ENCODE measurements at places on chromosomes 7 and 10.

DNA sequence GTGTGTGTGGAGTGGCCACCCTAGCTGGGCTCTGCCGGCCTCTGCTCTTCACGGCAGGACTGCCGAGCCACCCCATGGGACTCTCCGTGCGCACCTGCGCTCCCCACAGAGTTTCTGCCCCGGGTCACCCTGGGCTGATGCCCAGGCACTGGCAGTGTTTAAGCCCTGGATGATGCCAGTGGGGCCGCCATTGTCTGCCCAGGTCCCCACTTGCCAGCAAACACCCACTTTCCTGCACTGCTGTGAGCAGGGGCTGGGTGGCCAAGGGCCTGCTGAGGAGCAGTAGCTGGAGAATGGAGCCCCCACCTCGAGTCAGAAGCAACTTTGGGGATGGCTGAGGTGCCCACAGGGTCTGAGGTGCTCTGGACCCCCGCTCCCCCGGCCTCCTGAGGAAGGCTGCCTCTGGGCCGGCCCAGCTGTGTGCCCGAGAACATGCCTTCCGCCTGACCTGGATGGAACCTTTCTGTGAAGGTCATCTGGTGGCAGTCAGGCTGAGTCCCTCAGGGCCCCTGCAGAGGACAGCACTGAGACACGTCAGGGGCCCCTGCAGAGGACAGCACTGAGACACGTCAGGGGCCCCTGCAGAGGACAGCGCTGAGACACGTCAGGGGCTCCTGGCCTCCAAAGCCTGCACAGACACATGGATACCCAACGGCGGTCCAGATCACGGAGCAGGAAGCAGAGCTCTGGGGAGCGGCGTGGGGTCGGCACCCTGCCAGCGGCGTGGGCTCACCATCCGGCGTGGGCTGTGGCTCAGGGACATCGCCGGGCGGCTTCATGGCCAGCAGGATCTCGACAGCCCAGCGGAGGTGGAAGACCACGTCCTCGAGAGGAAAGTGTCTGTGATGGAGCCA lies 62.0 kb downstream of the CFAP46 start:
- no peak for DNase-seq

- no peak for DNase-seq
Measured at GRCh38 chr7:48052748-48053147, 17.4 kb downstream of the C7orf57 start.

DNA sequence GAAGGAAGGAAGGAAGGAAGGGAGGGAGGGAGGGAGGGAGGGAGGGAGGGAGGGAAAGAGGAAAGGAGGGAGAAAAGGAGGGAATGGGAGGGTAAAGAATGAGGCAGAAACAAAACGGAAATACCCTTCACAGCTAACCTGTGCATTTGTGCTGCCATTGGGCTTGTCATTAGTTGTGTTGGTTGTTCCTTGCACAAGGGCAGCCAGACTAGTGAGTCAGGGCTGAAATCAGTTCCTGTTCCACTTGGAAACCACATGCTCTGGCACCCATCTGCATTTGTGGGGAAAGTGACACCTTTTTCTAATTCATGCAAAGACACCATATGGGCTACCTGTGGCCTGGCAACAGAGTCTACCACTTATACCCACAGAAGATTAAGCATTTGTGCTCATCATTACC lies 1004.0 kb upstream of the C7orf33 start:
- no peak for DNase-seq

DNA sequence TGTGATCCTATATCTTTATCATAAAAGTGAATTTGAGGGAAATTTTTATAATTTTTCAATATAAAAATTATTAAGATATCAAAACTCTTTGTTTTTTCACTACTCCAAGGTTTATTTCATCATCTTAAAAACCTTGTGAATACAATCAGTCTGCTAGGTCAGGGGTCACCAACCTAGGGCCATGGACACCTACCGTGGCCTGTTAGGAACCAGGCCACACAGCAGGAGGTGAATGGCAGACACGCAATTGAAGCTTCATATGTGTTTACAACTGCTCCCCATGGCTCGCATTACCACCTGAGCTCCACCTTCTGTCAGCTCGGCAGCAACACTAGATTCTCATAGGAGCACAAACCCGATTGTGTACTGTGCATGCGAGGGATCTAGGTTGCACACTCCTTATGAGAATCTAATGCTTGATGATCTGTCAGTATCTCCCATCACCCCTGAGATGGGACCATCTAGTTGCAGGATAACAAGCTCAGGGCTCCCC lies 271.2 kb upstream of the C7orf33 start:
- no peak for DNase-seq

- no peak for DNase-seq
Measured at GRCh38 chr7:108419961-108420908, 36.0 kb downstream of the NRCAM start.

DNA sequence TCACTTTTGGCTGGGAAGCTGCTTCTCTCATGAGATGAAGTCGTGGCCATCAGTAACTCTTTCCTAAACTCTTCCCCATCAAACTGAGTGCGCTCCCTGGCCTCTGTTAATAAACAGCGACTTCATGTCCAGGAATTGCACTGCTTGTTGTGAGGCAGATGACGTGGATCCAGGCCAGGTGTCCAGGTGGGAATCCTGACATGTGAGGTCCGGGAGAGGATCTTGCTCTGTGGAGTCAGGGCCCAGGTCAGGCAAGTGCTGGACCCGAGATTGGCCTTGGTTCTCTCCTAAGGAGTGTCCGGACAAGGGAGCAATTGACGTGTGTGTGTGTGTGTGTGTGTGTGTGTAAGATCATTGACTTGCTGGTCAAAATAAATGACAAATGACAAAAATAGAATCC lies 362.7 kb downstream of the GLRX3 start:
- no peak for DNase-seq

- no peak for DNase-seq
Measured at GRCh38 chr7:18200855-18201254, 173.2 kb upstream of the PRPS1L1 start.

GRCh38 chr7:134954197-134955082 lies 31.9 kb upstream of the AGBL3 start:
- no peak for DNase-seq

DNA sequence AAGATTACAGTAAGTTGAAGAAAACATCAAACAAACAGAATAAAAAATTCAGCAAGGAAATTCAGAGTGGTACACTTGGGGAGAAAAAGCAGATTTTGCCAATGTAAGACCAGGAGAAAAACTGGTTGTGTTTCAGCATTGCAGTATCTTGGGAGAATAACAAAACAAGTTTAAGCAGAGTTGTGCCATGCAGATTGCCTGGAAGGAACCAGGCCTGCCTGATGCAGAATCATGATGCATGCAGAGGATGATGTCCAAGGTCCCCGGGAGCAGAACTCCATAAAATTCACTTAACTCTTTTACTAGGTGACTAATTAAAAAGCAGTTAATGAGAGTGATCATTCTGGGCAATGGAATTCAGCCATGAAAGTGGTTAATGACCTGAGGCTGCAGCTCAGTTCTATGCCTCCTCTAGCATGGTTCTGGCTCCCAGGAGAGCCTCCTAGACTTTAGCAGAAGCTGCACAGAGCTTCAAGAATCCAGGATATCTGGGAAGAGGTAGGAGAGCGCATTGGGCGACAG lies 379.7 kb upstream of the C7orf33 start:
- DNase-seq = no peak

- no peak for DNase-seq
Measured at GRCh38 chr7:42689626-42690025, 222.2 kb downstream of the C7orf25 start.

DNA sequence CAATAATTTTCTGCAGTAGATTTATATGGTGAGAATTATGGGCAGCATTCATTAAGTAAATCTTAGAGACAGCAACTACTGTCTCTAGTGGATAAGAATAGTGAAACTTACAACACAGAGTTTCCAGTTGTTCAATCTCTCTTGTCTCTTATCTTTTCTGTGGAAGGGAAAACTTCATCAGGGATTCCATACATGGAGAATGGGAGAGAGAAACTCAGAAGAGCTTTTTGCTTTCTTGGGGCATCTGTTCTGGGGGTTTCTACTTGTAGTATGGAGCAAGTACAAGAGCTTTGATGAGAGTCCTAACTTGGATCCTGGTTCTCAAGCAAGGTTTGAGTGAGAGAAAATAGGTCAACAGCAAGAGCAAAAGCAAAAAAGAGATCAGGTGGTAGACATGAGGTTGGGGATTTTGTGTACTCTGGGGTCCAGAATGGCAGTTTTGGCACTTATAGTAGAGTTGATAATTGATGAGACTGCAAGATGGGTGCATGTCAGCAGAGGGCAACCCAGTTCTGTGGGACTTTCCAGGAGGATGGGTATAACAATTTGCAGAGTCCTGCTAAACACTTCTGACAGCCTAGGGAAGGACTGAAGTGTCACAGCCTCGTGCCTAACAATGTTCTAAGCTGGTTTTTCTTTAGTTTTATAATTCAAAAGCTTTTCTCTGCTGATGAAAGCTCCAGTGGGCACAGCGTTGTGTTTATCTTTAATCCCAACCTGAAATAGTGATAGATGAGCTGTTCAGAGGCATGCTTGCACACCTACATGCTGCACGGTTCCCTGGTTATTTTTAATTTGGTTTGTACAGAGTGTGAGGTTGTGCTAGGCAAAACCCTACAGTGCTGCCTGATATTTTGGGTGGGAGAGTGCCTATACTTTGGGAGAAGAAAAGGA lies 32.0 kb upstream of the STRIP2 start:
- DNase-seq = no peak

GRCh38 chr10:31578951-31579350 lies 259.9 kb downstream of the ZEB1 start:
- no peak for DNase-seq

GRCh38 chr10:92450896-92451295 lies 123.0 kb downstream of the IDE start:
- DNase-seq = no peak

- peak; percentile 49 for DNase-seq
Measured at GRCh38 chr10:113709221-113709838, 29.6 kb downstream of the CASP7 start.

GRCh38 chr10:86163522-86164173 lies 202.9 kb downstream of the GRID1 start:
- DNase-seq = no peak

DNA sequence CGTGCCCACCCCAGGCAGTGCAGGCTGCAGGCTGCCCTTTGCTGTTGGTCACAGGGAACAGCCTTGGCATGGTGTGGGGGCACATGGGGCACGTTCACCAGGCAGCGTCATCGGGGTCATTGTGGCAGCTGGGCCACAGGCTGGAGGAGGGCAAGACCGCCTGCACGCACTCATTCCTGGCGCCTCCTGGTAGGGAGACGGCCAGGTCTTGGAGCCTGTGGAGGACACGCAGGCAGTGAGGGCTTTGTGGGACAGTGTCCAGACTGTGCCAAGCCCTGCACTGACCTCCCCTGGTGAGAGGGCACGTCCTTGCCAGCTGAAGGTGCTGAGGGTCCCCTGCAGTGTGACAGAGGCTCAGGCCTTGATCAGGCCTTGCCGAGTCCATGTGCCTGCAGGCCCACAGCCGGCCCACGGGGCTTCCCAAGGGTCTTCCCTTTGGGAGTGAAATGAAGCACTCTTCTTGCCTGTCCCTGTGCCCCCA lies 76.4 kb downstream of the NKX6-2 start:
- DNase-seq = no peak
